Stimulated activated CD4-positive, alpha-beta T cell treated with anti-CD3 and anti-CD28 coated beads, TNF-alpha, amount 100 ng/mL, for 48 hours (primary cell): ENCODE measurements at places on chromosomes 3 and 15.

GRCh38 chr3:49465270-49466034 lies 4.6 kb upstream of the DAG1 start:
- DNase-seq = no peak

DNA sequence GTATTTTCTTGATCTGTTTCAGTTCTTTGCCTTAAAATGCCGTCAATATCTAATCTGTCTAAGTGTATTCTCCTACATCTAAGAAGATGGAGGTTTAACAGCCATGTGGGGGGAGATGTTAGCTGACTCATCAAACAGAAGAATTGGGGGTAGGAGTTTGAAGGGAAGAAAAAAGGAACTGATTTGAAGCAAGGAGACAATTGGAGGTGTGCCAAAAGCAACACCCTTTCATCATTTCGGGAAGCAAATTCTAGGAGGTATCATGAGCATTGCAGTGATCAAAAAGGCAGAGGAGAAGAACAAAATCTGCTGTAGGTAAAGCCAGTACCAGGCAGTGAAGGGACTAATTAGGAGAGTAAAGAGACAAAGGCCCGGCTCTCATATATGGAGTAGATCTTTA lies 337.3 kb upstream of the TBC1D5 start:
- no peak for DNase-seq

- no peak for DNase-seq
Observed at GRCh38 chr3:38095669-38096483, 41.1 kb downstream of the ACAA1 start.

DNA sequence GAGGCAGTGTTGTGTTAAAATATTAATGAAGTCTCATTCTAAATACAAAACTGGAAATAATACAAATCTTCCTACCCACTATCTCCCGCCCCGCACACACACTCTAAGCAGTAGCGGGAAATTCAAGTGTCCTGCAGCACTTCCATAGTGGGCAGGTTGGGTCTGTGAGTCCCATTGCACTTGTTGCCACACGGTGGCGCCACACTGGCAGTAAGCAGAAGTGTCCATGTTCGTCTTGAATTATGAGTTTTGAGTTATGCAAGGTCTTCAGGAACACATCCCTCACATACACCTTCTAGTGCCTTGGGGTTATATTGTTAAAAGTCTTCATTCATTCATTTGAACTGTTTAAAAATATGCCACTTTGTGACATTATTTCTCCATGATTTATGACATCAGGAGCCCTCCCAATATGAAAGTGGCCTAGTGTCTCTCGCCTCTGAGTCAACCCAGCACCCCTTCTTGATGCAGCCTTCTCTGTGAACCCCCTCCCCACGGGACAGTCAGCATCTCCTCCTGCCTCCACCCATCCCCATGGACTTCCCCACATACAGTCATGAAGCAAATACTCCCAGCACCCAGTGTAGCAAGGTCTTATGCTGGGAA lies 17.6 kb upstream of the CCDC174 start:
- peak; percentile 27 for DNase-seq
